Activated CD8-positive, alpha-beta memory T cell treated with anti-CD3 and anti-CD28 coated beads, Interleukin-2, amount 10 ng/mL, durations not matched to agents 7 days and 5 days (primary cell): ENCODE measurements at places on chromosomes 1 and 21. TPM values are rescaled to one million over a fixed set of nuclear protein-coding genes. Genes with fewer than 3 reads are reported as not detected.

CADM3 gene
- not detected for total RNA-seq

LPAR3 gene
- total RNA-seq, result 0.37 TPM

MTMR11 gene
- 2.9 TPM for total RNA-seq

OR2G6 gene
- not detected for total RNA-seq

CAPN9 gene
- not detected for total RNA-seq

DNA sequence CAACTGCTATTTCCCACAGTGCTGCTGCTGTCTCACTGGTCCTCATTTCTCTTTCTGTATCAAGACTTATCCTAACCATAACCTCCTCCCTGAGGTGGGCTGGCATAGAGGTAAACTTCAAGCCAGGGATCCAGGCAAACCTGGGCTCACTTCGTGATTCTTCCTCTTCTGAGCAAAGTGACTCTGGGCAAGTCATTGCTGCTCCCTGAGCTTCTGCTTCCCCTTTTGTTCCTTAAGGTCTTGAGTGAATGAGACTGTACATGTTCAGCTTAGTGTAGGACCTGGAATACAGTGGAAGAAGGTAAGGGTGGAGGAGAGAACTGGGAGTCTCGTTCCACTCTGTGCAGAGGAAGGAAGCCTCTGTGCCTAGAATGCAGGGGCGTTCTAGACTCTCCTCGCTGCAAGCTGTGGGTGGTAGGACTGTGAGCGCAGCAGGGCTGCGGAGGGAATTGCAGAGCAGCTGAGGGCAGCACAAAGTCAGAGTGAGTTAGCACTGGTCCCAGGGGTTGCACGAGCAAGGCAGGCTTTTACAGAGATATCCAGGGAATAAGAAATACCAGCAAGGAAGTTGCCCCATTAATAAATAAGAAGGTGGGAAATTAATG lies 11.4 kb upstream of the ERI3 start:
- no peak overlapping the region for H3K4me3 ChIP-seq
- no peaks in the 10 kb centered on the region for H3K36me3 ChIP-seq
- peaks cover 9% of the 10 kb centered on the region for H3K27me3 ChIP-seq
- H3K4me1 ChIP-seq, result no peaks in the 10 kb centered on the region

- no peaks in the 10 kb centered on the region for H3K27me3 ChIP-seq
- no peak overlapping the region for H3K27ac ChIP-seq
- no peak for DNase-seq
- peaks cover 30% of the 10 kb centered on the region for H3K4me1 ChIP-seq
These were observed 53.6 kb upstream of the SPOCD1 start for GRCh38 chr1:31869449-31869848.

DNA sequence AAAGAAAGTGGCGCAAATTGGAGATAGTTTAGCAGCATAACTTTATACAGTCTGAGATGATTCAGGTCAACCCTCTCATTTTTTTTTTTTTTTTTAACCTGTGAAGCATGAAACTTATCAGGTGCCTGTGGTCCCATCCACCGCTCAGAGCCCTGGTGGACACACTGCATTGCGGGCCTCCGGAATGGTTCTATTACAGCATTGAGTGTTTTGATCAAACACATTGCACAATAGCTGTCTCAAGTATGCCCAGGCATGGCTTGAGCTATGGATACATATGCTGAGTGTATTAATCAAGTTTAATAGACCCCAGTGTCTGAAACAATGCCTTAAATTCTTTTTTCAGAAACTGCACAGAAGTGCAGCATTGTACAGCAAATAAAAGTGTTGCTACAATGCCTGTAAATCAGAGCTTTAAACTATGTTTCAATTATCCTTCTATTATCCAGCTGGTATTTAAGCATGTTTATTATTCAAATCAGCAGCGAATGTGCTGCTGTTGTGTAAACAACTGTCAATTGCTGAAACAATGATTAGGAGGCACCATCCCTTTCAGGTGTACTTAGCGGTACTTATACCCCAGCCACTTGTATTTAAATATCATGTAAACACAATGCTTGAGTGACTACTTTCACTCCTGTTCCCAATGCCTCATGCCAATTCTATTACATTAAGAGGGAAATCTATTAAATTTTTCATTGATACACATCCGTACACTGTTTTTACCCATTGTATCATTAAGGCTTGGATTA lies 456.6 kb downstream of the RPS6KC1 start:
- no peak for DNase-seq
- no peak overlapping the region for H3K27ac ChIP-seq
- H3K4me3 ChIP-seq, result no peak overlapping the region
- no peaks in the 10 kb centered on the region for H3K27me3 ChIP-seq
- H3K4me1 ChIP-seq, result no peaks in the 10 kb centered on the region

DNA sequence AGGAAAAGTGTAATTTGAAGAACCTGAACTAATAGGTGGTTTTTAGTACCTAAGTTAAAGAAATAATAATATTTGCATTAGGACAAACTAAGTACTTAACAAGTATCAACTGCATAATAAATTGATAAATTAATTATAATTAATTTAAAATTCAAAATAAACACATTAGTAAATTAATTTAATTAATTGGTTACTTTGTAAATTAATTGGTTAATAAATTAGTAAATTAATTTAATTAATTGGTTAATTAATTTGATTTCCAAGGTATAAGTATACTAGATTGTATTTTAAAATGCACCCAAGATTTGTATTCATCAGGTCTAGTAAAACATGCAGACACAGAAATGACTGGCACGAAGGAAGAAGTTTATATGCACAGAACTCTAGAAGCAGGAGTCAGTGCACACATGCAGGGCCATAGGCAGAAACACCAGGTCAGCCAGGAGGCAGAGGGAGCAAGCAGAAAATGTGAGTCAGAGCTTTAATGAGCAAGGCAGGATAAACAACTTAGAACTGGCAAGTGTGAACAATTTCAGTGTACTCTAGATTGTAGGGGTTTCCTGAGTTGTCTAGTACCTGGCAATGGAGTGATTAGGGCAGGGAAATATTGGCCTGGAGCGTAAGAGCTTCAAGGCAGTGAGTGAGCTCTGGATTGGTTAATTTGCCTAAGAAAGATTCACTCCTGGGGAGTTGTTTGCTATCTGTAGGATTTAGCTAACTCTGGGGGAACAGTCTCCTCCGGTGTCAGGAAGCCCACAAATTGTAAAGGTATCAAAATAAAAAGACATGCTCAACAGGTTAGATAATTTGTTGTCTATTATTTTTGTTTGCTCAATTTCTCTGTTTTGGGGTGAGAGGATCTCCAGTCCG lies 665.7 kb downstream of the MRPL39 start:
- H3K4me1 ChIP-seq, result no peaks in the 10 kb centered on the region
- H3K4me3 ChIP-seq, result no peak overlapping the region
- H3K36me3 ChIP-seq, result no peaks in the 10 kb centered on the region
- no peak for DNase-seq

- H3K4me1 ChIP-seq, result no peaks in the 10 kb centered on the region
- no peak overlapping the region for H3K4me3 ChIP-seq
- no peak for DNase-seq
- H3K27ac ChIP-seq, result no peak overlapping the region
- H3K27me3 ChIP-seq, result no peaks in the 10 kb centered on the region
- no peaks in the 10 kb centered on the region for H3K36me3 ChIP-seq
These were observed 4.0 kb upstream of the OR11L1 start for GRCh38 chr1:247845693-247846017.

- H3K4me1 ChIP-seq, result no peaks in the 10 kb centered on the region
- no peak overlapping the region for H3K27ac ChIP-seq
- H3K27me3 ChIP-seq, result peaks cover 2% of the 10 kb centered on the region
These were observed 347.1 kb downstream of the AJAP1 start for GRCh38 chr1:5001466-5001865.

- no peaks in the 10 kb centered on the region for H3K36me3 ChIP-seq
- H3K4me1 ChIP-seq, result peaks cover 10% of the 10 kb centered on the region
- H3K4me3 ChIP-seq, result no peak overlapping the region
- DNase-seq, result no peak
- H3K27ac ChIP-seq, result no peak overlapping the region
These were observed 134.2 kb downstream of the PTPRC start for GRCh38 chr1:198773030-198773429.

GRCh38 chr1:207698822-207699483 lies 52.9 kb upstream of the CD46 start:
- H3K4me1 ChIP-seq, result no peaks in the 10 kb centered on the region
- peak; percentile 46 for DNase-seq

DNA sequence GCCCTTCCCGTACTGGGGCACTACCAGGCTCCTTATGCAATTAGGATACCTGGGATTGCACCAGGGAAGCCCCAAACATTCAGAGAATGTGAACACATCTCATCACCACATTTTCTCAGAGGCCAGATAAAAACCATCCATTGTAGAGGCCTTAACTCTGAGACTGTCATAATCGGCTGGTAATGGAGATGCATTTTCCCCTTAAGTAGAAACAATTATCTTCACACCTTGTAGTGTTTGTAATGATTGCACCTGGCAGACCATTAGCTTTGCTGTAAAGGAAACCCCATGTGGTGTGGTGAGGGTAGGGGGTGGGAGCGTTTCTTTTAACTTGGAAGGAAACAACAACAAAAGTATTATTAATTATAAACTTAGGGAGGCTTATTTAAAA lies 90.0 kb upstream of the TLR5 start:
- H3K4me3 ChIP-seq, result no peak overlapping the region
- no peaks in the 10 kb centered on the region for H3K4me1 ChIP-seq
- peak; percentile 5 for DNase-seq
- H3K27ac ChIP-seq, result no peak overlapping the region
- H3K36me3 ChIP-seq, result no peaks in the 10 kb centered on the region

DNA sequence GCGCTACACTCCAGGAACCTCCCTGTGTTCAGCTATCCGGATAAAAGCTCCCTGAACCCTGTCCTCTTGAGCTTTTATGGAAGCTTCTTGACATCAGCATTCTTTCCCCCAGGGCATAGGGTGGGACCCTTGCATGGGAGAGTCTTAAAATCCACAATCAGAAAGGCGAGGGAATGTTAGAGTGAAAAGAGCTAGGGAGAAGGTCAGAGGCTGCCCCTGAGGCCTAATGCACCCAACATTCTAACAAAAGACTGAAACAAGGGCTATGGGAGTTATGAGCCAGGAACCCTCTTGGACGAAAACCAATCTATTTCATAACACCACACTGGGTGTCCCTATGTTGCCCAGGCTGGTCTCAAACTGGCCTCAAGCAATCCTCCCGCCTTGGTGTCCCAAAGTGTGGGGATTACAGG lies 36.7 kb downstream of the NEK2 start:
- DNase-seq, result no peak
- no peak overlapping the region for H3K27ac ChIP-seq
- H3K36me3 ChIP-seq, result no peaks in the 10 kb centered on the region
- peaks cover 7% of the 10 kb centered on the region for H3K27me3 ChIP-seq
- H3K4me3 ChIP-seq, result no peak overlapping the region
- H3K4me1 ChIP-seq, result peaks cover 6% of the 10 kb centered on the region

DNA sequence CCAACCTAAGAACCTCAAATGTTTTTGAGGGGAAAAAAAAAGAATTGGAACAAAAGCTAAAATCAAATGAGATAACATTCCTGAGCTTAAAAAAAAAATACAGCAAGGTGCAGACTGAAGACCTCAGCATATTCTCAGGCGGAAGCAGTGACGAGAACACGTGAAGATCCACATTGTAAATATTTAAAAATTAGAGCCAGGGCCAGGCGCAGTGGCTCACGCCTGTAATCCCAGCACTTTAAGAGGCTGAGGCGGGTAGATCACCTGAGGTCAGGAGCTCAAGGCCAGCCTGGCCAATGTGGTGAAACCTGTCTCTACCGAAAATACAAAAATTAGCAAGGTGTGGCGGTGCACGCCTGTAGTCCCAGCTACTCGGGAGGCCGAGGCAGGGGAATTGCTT lies 15.7 kb downstream of the TFB2M start:
- H3K4me1 ChIP-seq, result no peaks in the 10 kb centered on the region
- H3K36me3 ChIP-seq, result peaks cover 24% of the 10 kb centered on the region
- H3K27me3 ChIP-seq, result no peaks in the 10 kb centered on the region
- H3K4me3 ChIP-seq, result no peak overlapping the region
- DNase-seq, result no peak
- no peak overlapping the region for H3K27ac ChIP-seq
